ENCODE measurements at places on chromosomes 7 and 10. TPM values are rescaled to one million over a fixed set of nuclear protein-coding genes. Genes with fewer than 3 reads are reported as not detected.

The KCP gene
- total RNA-seq = 2.2 TPM

The UCN3 gene
- total RNA-seq = not detected

The PNLIPRP1 gene
- total RNA-seq = not detected

The FAM180A gene
- total RNA-seq = 0.14 TPM

The PRSS1 gene
- not detected for total RNA-seq

The NAT16 gene
- not detected for total RNA-seq

The STRIP2 gene
- total RNA-seq = 9.6 TPM

The SLC16A12 gene
- 0.14 TPM for total RNA-seq

The GRM3 gene
- not detected for total RNA-seq

The MYH16 gene
- 0.36 TPM for total RNA-seq

The SUFU gene
- 0.68 TPM for total RNA-seq

The CAMK2B gene
- not detected for total RNA-seq

The GDF2 gene
- total RNA-seq = not detected

The C7orf57 gene
- total RNA-seq = 0.21 TPM

The DIP2C gene
- total RNA-seq = 4.8 TPM

The NEUROG3 gene
- total RNA-seq = not detected

The LRRC4 gene
- total RNA-seq = 1.4 TPM

The HMX2 gene
- total RNA-seq = not detected

The ANKRD2 gene
- 0.43 TPM for total RNA-seq

Data from nasal cavity respiratory epithelium epithelial cell of viscerocranial mucosa (primary cell).